Stimulated activated CD4-positive, alpha-beta T cell treated with anti-CD3 and anti-CD28 coated beads, Interleukin-15, amount 100 ng/mL, for 1 hour (primary cell): ENCODE measurements at places on chromosomes 2 and 18.

GRCh38 chr2:189555232-189555631 is 25.4 kb downstream of the SLC40A1 start:
- DNase-seq: no peak

DNA sequence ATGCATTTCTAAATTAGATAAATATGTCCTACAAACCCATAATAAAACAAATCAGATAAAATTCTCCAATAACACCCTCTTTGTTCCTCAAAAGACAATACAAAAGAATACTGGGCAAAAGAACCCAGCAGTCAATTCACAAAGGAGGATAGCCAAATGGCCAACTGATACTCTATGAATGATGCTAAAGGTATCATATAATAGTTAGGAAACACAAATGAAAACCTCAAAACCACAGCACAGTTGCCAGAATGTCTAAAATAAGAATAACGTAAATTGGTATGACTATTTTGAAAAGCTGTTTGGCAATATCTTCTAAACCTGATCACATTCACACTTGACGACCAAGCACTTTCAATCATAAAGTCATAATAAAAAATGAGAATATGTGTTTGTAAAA is 315.4 kb downstream of the CDH7 start:
- no peak for DNase-seq

- DNase-seq: no peak
Measured at GRCh38 chr2:173590276-173590861, 235.7 kb downstream of the CDCA7 start.

DNA sequence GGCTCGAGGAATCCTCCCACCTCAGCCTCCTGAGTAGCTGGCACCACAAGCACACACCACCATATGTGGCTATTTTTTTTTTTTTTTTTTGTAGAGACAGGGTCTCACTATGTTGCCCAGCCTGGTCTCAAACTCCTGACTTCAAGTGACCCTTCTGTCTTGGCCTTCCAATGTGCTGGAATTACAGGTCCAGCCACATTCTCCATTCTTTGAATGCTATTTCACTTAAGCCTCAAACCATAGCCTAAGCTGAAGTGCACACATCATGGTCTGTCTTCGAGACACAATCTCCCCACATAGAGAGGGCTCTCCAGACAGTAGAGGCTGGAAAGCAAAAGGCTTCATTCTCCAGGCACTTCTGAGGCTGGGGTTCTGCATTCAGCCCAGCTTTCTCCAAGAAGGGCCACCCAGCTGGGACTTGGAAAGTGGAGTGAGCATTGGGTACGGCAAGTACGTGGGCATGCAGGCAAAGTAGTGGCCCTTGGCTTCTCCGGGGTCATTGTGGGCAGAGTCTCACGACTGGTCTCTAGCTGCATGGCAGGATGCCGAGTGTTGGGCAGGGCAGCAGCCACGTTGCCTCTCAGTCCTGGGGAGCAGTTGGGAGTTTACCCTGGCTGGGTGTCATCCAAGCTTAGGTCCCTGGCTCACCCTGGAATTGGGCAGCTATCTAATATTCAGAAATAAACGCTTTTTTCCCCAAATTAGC is 78.2 kb upstream of the SMAD7 start:
- no peak for DNase-seq

DNA sequence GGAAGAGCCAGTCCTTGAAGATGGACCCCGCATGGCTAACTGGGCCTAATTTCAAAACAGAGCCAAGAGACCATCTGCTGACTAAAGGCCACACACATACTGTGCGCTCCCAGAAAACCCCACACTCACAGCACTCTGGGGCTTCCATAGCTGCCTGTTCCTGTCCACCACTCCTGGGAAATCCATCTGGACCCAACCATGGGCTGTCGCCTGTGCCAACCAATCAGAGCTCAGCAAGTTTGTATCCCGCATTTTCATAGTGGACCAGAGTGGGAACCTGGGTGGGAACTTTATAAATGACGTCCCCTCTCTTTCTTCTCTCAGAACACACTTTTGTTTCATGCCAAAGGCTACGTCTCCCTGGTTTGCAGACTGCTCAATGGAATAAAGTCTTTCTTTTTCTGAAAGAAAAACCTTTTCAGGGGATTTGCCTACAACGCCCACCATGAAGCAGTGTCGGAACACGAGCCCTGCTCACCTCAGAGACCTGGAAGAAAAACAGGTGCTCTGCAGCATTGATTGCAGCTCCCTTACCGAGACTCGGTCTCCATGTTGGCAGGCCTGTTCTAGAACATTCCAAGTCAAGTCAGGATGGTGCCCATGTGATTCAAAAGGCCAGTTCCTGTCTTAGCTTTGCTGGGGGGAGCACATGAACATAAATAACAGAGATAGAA is 137.2 kb upstream of the GPC1 start:
- DNase-seq: no peak

DNA sequence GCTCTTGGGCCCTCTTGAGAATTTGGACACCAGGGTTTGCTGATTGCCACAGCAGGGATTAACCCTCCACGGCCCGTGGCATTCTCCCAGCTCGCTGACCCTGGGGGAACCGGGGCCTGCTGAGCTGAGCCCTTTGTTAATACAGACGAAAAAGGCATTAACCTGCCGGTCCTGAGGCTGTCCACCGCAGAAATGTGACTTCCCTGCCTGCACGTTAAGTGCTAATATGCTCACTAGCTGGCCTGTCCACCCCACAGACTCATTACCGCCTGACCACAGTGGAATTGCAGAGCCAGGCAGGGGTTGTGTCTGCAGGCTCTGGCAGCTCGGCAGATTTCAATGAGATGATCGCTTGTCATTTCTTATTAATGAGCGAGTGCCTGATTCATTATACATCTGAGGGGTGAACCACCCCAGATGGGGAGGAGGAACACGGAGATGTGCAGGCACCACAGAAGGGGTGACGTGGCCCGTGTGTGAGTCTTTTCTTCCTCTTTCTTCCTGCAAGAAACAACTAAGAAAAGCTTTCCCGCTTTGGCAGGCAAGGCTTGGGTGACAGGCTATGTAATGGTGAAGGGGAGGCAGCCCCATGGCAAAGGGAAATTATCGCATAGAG is 126.0 kb downstream of the GLI2 start:
- no peak for DNase-seq

- DNase-seq: no peak
Measured at GRCh38 chr2:29053223-29053622, 21.1 kb downstream of the PCARE start.

DNA sequence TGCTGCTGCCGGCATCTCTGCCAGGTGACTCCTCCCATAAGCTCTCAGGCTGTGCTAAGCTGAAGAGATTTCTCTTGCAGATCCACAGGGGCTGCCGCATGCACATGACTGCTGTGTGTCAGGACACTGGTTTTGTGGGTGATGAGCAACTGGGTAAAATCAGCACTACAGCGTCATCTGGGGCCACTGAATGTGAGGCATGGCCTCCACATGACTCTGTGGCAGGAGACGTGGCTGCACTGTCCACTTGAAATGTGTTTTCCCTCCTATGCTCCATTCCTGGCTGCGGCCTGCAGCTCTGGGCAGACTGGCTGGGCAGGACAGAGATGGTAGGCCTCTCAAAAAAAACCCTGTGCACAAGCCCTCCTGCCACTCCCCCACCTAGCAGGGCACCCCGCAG is 63.6 kb downstream of the MARCO start:
- no peak for DNase-seq

GRCh38 chr2:168448980-168449379 is 7.1 kb upstream of the CERS6 start:
- DNase-seq: no peak

DNA sequence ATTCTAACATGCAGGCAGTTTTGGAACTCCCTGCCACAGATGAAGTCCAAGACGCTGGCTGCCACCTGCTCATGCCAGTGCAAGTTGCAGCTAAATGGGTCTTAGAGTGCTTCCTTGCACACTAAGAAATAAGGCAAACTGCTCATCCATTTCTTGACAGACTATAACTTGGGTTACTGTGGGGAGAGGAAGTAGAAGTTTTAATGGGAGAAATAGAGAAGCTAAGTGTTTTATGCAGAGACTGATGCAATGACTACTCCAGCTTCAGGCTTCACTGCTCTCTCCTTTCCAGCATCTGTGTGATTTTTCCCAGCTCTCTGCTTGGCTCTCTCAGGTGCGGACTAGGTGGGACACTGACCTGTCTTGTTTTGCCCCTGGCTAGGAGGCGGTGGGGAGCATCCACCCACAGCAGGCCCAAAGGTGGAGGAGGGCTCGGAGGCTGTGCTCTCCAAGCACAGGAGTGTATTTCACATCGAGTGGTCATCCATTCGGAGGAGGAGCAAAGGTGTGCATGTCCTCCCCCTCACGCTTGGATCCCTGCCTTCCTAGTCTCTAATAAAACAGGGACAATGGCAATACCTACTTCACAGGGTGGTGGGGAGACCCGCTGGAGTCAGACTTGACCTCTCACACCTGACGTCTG is 48.2 kb downstream of the SLC14A2 start:
- no peak for DNase-seq

GRCh38 chr2:30730736-30731647 is 76.3 kb downstream of the CAPN13 start:
- no peak for DNase-seq

DNA sequence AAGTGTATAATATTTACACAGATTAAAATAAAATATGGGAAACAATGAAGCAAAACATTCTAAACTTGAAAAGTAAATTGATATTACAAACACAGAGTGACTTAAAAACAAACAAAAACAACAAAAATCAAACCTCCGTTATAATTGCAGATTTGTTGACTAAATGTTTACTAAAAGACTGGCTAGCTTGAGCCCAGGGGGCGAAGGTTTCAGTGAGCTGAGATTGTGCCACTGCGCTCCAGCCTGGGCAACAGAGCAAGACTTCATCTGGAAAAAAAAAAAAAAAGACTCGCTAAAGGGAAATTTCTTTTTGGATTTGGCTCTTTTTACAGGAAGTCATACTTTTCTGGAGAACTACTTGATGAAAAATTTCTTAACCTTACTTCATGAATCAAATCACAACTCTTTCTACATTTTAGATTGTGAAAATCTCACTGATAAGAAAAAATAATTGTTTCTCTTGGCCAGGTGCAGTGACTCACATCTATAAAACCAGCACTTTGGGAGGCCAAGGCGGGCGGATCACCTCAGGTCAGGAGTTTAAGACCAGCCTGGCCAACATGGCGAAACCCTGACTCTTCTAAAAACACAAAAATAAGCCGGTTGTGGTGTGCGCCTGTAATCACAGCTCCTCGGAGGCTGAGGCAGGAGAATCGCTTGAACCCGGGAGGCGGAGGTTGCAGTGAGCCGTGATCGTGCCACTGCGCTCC is 9.7 kb downstream of the TFPI start:
- DNase-seq: no peak

DNA sequence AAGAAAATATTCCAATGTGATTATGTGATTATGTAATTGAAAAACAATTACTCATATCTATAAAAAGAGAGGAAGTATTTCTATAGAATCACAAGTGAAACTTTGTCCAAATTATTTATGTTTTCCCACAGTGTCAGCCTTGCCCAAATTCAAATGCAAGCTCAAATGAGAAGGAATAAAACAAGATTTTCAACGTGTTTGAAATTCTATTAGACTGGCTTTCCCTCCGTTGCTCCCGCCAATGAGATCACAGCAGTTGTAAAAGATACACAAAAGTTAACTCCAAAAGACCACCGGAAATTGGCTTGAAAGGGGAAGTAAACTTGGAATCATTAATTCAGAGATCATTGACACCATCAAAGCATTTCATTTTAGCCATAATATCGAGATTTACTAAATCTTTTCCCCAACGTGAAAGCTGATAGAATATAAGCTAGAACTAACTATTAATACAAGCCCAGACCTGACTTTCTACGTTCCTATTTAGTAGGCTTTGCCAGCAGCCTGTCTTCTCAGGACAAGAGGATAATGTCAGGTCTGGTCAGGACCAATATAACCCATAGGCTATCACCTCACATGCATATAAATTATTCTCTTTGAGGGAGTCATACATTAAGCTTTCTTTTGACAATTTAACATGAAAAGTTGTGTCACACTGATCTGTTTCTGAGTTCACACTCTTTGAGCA is 222.6 kb upstream of the CHAC2 start:
- no peak for DNase-seq
